ENCODE measurements at places on chromosomes 3 and 15. TPM values are rescaled to one million over a fixed set of nuclear protein-coding genes. Genes with fewer than 3 reads are reported as not detected.

- DNase-seq: no peak
Measured at GRCh38 chr3:34724916-34725499, 914.3 kb upstream of the ARPP21 start.

- DNase-seq: no peak
Measured at GRCh38 chr3:71949442-71949841, 164.5 kb upstream of the PROK2 start.

Gene HACD2
- 43.5 TPM for polyA plus RNA-seq

- DNase-seq: no peak
Measured at GRCh38 chr3:73591286-73591800, 33.4 kb downstream of the PDZRN3 start.

Gene RASGRP1
- polyA plus RNA-seq: 1.2 TPM

Gene PTX3
- 235 TPM for polyA plus RNA-seq

DNA sequence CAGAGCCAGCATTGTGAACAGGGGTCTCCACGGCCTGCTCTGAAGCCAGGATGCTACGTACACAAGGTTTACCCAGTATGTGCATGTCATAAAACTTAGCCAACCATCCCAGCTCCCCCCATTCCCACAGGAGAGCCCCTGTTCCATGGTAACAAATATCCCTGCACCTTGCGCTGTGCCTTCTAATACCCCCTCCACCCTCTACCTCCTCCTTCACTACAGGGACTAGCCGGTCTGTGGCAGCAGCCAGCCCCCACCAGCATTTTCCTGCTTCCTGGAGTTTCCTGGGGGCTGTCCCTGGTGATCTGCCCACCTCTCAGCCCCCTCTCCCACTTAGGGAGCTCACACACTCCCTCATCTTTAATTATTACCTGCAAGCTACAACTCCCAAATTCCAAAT, 20.4 kb downstream of the ACSBG1 start:
- no peak for DNase-seq

Gene CXCR6
- polyA plus RNA-seq: not detected

Gene SATB1
- 11.5 TPM for polyA plus RNA-seq

Gene KBTBD12
- polyA plus RNA-seq: not detected

Gene TMEM207
- not detected for polyA plus RNA-seq

DNA sequence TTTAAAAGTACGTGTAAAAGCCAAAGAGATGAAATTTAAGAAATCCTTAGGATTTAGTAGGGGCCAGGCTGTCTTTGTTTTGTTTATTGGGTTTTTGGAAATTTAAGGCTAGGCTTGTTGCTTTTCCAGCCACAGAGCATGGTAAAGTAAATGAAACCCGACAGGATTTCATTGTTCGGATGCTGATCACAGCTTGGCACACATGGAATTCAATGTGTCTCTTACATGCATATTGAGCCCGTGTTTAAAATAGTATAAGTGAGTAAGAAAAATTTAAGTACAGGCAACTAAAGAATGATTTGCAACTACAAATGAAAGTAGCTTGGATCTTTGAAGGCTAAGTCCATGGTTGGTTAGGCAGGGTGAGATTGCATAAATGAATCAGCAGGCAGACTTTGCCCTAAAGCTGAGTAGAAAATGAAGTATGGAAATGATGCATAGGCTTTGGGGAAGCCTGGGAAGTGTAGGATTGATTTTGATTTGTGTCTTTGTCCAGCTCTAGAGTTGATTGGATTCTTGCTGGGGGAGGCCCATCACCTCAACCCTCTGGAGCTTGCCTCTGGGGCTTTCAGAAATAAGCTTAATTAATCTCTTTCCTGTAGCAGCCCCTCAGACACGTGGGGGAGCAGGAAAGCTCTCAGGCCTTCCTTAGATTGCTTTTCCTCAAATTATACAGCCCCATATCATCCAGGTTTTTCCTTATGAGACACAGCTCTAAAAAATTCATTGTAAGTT, 68.2 kb upstream of the ADAMTSL3 start:
- no peak for DNase-seq

DNA sequence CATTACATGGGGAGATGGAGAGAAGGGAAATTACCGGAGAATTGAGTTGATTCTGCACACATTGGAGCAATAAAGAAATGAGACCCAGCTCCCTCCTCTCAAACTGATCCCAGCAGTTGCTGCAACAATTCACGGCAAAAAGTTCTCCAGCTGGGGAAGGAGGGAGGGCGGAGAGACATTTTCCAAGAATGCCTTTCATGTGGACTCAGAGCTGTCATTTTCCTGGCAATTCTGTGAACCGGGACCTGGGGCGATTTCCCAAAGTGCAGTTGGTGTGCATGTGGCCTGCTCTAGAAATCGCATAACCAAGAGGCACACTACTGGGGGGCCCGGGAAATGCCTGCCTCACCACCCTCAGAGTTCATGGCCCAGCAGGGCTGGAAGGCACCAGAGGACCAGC, 48.7 kb upstream of the IREB2 start:
- no peak for DNase-seq

Gene STRIT1
- not detected for polyA plus RNA-seq
